ENCODE measurements at places on chromosomes 6 and 20.

- DNase-seq, result no peak
These were observed 196.1 kb downstream of the LY86 start for GRCh38 chr6:6784514-6785162.

DNA sequence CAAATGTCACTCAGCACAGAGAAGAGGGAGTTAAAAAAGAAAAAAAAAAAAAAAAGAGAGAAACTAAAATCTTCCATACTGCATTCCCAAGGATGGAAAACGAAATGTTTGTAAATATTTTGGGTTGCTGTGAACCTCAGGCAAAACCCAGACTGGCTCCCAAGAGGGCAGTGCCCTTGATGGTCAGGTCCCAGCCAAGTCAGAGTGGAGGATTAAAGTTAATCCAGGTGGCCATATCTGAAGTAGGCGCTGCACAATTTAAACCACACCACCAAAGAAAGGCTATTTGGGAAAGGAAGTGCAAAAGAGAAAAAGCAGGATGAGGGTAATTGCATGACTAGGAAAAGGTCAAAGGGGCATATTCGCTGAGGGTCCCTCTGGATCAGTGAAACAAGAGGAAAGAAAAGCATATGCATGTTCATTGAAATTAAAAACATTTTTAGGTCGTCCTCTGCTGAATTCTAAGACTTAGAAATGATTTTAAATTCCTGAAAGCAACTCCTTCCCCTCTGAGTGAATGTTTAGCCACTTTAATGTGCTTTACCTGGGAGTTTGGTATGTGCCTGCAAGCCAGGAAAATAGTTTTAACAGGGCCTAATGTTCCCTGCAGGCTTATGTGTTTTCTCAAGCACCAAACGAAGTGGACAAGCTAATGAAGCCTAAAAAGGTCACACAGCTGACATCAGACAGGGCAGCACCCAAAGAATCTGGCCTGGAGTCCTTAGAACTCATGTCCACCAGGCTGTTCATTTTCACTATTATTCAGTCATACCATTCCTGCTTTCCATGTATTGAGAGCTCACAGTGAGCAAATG is 159.1 kb downstream of the HACE1 start:
- DNase-seq, result no peak

- no peak for DNase-seq
These were observed 177.3 kb downstream of the LRFN2 start for GRCh38 chr6:40409716-40410397.

DNA sequence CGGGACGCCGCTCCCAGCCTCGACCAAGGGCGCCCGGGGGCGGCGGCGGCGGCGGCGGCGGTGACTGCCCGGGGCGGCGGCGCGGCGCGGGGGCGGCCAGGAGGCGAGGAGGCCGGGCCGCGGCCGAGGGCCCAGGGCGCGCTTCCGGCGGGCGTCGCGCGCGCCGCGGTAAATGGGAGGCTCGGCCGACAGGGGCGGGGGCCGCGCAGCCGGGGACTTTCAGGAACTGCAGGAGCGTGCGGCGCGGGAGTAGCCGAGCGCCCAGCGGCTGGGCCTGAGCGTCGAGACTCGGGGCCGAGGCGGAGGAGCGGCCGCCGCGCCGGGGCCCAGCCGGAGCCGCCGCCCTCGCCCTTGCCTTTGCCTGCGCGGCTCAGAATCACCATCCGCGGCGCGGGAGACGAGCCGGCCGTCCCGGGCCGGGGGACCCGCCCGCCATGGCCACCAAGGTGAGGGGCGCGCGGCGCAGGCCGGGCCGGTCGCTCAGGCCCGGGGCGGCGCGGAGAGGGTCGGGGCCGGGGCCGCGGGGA is at the start of gene SNX9:
Gene SNX9, plus strand, starts transcription at position 246 of the 527 bp plus-strand sequence. Its CDS starts 189 bp downstream, at position 435.
- no peak for DNase-seq

GRCh38 chr6:40799296-40800140 is 212.4 kb upstream of the LRFN2 start:
- no peak for DNase-seq

DNA sequence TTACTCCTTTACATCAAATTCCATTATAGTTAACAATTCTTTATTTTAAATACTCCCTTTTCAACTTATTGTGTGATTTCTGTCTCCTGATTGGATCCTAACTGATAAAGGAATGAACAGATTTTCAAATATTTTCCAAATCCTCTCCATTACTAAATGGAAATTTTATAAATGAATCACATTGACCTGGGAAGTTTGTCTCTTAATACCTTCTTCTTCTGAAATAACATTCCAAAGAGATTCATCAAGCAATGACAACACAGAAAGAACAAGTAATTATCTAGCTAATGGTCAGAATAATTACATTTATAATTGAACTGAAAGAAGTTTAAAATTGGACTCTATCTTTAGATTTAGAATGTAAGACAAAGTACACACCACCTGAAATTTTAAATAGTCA is 515.4 kb upstream of the PTCHD4 start:
- no peak for DNase-seq

DNA sequence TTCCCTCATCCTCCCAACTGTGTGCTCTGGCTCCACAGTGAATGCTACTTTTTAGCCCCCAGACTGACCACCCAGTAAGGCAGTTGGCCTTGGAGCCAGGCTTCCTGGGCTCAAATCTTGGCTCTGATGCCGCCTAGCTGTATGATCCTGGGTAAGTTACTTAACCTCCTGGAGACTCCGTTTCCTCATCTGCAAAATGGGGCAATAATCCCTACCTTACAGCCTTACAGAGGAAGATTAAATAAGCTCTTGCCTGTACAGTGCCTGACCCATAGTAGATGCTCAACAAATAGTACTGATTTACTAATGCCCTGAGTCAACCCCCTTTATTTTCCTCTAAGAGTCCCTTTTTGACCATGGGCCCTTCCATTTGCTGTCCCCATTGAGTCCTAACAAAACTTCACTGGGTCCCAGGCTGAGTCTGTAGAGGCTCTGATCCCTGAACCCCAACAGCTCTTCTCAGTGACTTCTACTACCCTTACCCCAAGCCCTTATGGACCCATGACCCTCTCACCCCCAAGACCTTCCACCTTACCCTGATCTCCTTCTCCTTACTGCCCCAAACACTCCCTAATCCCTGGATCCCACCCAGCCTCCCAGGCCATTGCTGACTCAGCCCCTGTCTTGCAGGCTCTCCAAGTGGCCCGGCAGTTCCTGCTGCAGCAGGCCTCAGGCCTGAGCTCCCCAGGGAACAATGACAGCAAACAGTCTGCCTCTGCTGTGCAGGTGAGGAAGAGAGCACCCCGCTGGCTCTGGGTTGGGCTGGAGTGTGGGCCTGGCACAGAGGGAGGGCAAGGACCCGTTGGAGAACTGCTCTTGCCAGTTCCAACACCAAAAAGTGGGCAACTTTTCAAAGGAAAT is 31.4 kb downstream of the FOXP4 start:
- peak; percentile 11 for DNase-seq

DNA sequence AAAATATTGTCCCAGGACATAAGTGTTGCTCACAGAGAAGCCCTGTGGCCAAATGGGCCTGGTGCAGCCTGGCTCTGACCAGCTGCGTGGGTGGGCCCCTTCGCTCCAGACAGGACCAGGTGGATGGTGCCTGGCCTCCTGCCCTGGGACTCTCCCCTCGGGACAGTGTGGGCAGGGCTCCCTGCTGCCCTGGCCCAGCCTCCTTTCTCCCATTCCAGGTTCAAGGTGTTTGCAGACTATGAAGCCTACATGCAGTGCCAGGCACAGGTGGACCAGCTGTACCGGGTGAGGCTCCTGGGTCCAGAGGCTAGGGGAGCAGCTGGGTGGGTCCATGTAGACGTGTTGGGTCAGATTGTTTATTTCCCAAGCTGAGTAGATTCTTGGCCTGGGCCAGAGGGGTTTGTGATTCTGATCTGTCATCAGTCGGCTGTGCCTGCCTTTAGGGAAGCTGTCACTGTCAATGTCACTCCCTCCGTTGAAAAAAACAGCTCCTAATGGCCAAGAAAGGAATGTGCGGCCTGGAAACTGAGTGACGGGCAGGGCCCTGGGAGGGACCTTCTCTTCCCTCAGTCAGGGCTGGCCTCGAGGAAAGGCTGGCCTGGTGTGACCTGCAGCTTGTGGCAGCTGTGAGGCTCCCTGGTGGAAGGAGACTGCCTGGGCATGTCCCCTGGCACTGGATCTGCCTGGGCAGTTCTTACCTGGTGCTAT is 47.7 kb downstream of the PYGB start:
- no peak for DNase-seq

DNA sequence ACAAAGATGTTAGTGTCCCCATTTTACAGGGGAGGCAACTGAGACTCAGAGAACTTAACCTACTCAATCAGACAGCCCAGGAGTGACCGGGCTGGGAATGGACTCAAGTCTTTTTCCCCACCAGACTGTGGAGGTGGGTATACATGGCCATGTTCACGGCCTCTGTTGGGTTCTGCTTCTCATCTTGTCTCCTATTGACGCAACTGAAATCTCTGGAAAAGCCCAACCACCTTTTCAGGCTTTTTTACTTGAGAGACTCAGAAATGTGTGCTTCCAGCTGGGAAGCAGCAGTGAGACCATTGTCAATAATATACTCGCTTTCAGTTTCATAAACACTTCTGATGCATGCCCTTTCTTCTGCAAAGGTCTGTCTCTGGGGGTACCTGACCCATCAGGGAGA is 70.7 kb downstream of the SOBP start:
- no peak for DNase-seq

DNA sequence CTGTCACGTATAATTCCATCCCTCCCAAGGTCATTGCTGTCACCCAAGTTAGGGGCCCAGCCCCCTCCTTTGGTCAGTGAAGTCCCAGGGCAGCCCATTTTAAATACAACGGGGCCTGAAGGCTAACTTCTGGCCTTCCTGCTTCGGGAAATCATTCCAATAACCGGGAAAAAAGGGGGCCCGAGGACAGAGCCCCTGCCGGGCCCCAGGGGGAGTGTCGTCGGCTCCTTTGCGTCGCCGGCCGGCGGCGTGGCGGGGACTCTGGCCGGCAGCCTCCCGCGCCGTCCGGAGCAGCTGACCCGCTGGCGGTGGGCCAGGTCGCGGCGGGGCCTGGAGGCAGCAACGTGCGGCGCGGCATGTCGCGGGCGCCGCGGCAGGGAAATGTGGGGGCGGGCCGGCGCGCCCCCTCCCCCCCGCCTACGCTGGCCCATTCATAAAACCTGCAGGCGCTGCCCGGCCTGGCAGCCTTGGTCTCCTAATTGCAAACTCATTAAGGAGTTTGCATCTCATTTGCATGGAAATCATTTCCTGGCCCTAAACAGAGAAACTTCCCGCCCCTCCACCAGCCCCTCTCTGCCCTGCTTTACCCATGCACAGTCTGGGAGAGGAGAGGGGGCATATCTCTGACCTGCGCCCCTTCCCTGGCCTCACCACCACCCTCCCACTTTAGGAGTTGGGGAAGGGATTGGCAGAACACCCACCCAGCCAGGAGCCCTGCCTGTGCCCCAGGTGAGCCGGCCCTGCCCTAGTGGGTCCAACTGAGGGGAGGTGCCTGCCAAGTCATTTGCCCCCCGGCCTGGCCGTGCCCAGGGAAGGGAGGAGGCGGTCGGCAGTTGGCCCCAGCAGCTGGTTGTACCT is 50.7 kb downstream of the MRPL14 start:
- DNase-seq, result peak; percentile 54

- no peak for DNase-seq
These were observed 10.4 kb upstream of the CALHM5 start for GRCh38 chr6:116500969-116501433.

- no peak for DNase-seq
These were observed at the start of gene VSTM2L for GRCh38 chr20:37902504-37903313. Gene VSTM2L (plus strand): TSS chr20:37903127. CDS start chr20:37903351, 224 bp downstream.
